Sciatic nerve (tissue), 2 donors: ENCODE measurements at places on chromosomes 12 and 14. TPM values are rescaled to one million over a fixed set of nuclear protein-coding genes. Genes with fewer than 3 reads are reported as not detected.

DNA sequence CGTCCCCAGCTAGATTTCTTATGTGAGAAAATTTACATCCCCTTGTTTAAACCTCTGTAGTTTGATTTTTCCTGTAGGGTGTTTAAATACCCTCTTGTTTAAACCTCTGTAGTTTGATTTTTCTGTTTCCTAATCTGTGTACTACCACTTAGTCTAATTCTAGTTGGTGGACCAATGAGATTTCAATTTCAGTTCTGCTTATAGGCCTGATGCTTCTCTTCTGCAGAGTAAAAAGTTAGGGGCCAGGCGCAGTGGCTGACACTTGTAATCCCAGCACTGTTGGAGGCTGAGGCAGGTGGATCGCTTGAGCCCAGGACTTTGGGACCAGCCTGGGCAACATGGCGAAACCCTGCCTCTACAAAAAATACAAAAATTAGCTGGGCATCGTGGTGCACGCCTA, 11.5 kb downstream of the UBC start:
- DNase-seq = no peak

TAS2R19 gene
- 9.3 TPM for total RNA-seq

CMKLR1 gene
- total RNA-seq = 20.6 TPM

GRCh38 chr12:115020091-115020490, 336.1 kb upstream of the TBX3 start:
- DNase-seq = no peak

DNA sequence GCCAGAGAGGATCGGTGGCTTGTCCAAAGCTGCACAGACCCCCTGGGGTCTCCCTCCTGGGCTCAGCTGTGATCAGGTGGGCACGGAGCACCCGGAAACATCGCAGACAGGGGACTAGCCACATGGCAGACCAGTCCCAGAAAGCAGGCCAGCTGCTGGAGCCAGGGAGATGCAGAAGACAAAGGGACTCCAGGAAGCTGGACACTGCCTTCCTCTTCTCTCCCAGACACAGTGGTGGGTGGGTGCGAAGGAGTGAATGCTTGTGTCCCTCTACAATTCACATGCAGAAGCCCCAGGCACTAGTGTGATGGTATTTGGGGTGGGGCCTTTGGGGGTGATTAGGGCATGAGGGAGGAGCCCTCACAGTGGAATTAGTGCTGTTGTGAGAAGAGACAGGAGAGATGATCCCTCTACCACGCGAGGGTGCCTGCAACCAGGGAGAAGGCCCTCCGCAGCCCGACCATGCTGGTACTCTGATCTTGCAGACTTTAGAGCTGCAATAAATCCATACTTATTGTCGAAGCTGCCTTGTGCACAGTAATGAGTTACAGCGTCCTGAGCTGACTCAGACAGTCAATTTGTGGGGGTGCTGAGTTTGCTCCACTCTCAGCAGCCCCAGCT, 95.2 kb downstream of the CALM1 start:
- no peak for DNase-seq

NINJ2 gene
- total RNA-seq = 6.2 TPM

DNA sequence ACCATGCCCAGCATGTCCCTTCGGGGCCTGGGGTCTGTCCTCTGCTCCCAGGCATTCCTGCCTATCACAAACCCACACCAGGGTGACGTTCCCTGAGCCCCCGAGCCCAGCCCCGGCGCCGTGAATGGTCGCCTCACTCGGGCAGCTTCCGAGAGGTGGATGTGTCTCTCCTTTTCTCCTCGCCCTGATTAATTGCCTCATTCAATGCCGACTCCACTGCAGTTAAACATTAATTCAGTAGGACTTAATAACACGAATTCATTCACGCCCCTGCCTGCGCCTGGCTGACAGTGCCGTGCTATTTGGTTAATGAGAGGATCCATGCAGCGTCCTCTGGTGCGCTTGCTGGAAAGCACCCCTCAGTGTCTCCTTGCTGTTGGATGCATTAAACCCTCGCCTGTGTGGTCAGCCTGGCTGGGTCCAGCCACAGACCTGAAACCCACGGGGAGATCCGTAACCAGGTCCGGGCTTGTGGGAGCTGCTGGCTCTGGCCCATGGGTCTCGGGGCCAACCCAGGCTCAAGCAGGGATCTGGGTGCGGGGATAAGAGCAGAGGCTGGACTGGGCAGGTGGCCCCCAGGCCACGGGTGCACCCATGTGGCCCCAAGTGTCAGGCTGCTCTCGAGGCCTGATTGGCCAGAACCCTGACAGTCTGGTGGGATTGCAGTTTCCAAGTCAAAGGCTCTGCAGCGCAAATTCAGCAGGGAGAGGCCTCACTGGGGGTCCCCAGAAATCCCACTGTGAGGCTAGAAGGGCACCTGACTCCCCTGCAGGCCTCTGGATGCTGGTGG, 55.4 kb downstream of the FBRSL1 start:
- DNase-seq = no peak

GRCh38 chr14:29756019-29756385, 171.6 kb downstream of the PRKD1 start:
- DNase-seq = no peak

- DNase-seq = no peak
These were observed 61.0 kb upstream of the FKBP4 start for GRCh38 chr12:2733493-2734355.

DNA sequence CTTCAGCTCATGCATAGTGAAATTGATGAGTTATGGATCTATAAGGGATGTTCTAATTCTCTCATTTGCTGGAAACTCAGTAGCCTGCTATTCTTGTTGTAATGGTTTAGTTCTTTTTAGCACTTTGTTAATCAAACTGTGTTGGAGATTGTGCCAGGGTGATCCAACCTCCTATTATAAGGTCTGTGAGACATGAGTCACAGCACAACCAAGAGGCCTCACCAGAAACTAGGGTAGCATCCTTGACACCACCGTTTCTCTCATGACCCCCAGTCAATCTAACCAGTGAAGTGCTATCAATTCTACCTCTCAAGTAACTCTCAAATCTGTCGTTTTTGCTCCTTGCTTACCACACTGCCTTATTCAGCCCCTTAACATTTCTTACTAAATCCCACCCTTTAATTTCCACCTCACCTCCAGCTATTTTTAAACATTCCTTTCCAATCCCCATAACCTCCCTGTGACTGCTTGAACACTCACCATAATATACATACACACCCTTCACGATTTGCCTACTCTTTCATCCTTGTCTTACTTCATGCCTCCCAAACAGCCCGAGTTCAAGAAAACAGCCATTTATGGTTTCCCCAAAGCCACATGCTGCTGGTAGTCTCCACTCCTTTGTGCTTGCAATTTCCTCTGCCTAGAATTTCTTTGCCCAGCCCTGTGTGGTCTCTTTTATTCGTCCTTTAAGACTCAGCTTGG, 53.9 kb upstream of the NUDT4 start:
- DNase-seq = no peak

PROX2 gene
- not detected for total RNA-seq

GRCh38 chr14:105738638-105739037, 212.3 kb downstream of the TMEM121 start:
- DNase-seq = no peak

- DNase-seq = no peak
These were observed 86.3 kb downstream of the PLCZ1 start for GRCh38 chr12:18651525-18651924.

DNA sequence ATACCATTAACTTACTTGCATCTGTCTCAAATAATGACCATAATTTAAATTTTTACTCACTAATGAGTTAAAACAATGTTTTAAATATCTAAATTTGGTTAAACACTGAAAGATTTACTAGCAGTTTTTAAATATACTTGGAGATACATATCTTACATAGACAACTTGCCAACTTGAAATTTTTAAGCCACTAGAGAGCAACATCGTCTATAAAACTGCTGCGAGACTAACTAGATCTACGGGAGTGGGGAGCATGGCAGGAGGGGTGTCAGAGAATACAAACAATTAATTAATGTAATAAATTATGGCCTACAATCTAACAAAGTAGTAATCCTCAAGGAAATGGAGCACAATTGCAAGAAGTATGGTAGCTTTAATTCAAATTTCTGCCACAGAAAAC, 120.4 kb downstream of the LRRIQ1 start:
- no peak for DNase-seq

GRCh38 chr14:71143381-71144290, 236.4 kb downstream of the PCNX1 start:
- DNase-seq = no peak

GRCh38 chr14:100449225-100449987, 126.3 kb downstream of the SLC25A47 start:
- DNase-seq = no peak

PTPN6 gene
- 35.0 TPM for total RNA-seq

GRCh38 chr14:97180304-97181200, 383.4 kb downstream of the VRK1 start:
- no peak for DNase-seq
